Stimulated activated CD4-positive, alpha-beta T cell treated with anti-CD3 and anti-CD28 coated beads, Interleukin-15, amount 100 ng/mL, for 1 hour (primary cell): ENCODE measurements at places on chromosomes 4 and X.

- no peak for DNase-seq
Measured at GRCh38 chrX:110989447-110989846, 106.5 kb upstream of the PAK3 start.

GRCh38 chr4:142883040-142883832, 37.1 kb upstream of the INPP4B start:
- DNase-seq = no peak

DNA sequence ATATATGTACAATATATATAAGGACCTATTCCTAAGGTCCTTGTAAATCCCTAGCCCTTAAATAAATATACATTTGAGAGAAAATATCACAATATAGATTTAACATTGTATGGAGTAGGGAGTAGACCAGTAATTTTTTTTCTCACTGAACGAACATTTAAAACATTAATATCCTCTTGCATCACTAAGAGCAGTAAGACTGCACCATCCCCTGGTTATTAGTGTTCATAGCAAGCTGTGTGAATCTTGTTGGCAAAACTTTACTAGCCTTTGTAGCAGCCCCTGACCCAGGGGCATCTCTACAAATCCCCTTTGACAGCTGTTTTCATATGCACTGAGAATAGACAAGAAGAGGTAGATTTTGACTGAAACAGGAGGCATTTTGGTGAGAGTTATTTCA, 146.5 kb downstream of the IL1RAPL2 start:
- DNase-seq = no peak

DNA sequence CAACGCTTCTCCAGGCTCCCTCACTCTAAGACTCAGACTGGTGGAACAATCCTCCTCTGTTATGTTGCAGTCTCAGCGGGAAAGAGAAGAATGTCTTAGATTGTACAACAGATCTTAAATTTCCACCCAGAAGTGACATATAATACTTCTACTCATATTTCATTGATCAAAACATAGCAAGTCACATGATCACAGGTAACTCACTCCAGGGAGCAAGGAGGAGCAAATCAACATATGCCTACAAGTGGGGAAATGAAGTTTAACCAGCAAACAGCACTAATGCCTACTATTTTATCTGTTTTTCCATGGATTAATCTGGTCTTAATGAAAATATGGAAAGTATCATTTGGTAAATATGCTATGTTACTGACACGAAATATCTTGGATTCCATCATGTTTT, 819.8 kb downstream of the CCSER1 start:
- no peak for DNase-seq

DNA sequence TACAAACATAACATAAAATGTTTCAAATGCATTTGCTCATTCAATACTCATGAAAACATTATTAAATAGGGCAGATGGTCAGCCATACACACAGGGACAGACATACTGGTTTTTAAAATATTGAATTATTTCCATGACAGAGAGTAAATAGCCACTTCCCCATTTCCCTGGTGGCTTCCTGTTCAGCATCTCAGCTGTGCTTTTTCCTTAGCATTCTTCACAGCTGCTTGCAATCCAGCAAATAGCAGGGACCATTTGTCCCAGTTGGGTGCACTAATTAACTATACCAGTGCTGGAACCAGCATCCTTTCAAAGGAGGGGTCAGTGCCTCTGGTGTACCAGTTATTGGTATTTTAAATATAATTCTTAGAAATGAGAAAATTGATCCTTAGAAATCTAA, 964.7 kb downstream of the RAB28 start:
- no peak for DNase-seq

DNA sequence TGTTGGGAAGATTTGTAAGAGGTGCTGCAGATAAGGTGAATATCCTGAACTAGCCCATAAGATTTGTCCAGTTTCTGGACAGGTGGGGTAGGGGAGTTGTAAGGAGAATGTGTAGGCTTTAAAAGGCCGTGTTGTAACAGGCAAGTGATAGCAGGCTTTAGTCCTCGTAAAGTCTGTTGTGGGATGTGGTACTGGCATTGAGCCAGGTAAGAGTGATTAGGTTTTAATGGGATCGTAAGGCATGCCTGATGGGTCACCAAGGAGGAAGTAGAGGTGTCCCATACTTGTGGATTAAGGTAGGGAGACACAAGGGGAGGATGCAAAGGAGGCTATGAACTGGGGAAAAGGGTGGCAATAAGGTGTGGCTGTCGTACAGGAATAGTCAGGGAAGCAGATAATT, 256.9 kb upstream of the DKK2 start:
- DNase-seq = no peak

GRCh38 chrX:85018471-85018870, 14.8 kb downstream of the APOOL start:
- no peak for DNase-seq
